NCI-H1417 (cell line): ENCODE measurements at places on chromosomes 3 and 15.

- DNase-seq = no peak
Observed at GRCh38 chr3:70231266-70231701, 81.2 kb downstream of the MDFIC2 start.

DNA sequence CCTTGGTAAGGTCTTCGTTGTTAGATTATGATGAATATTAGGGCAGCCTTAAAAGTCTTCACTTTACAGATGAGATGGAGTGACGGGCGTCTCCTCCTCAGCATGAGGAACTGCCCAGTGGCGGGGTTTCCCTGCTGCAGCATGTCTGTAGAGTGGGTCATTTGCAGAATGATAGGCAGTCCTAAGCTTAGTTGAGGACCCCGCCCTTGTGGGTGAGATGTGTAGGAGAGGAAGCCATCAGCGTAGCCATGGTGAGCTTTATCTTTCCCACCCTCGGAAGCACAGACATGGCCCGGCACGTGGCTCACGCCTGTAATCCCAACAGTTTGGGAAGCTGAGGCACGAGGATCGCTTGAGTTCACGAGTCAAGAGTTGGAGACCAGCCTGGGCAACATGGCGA, 877 bp downstream of the NIT2 start:
- peak; percentile 50 for DNase-seq

DNA sequence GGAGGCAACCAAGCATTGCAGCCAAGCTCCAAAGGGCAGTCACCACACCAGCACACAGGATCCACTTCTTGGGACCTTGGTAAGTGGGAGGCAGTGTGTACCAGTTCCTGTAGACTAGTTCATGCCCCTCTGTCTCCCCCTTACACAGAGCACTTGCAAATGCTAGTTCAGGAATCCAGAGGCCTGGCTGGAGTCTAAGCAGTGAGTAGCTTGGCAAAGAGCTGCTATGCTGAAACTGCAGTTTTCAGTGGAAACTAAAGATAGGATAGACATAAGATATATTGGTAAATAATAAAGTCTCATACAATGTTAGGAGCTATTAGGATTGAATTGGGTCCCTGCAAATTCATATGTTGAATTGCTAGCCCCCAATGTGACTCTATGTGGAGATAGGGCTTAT, 13.9 kb upstream of the SLC41A3 start:
- no peak for DNase-seq

DNA sequence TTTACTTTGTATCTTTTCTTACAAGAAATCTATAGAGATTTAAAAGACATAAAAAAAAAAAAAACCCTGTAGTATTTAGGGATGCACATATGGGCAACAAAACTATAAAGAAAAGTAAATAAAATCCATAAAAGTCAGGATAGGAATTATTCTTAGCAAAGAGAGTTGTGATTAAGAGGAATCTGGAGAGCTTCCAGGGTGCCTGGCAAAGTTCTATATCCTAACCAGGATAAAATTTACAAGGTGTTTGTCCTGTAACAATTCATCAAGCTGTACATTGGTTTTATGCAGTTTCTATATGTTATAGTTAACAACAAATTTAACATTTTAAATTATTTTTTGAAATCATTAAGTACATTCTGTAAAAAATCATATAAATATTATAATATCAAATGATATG, 7.9 kb downstream of the SECISBP2L start:
- no peak for DNase-seq

- DNase-seq = no peak
Observed at GRCh38 chr3:7203969-7204847, 343.3 kb downstream of the GRM7 start.

GRCh38 chr3:151859905-151860304, 13.5 kb upstream of the SUCNR1 start:
- DNase-seq = no peak

DNA sequence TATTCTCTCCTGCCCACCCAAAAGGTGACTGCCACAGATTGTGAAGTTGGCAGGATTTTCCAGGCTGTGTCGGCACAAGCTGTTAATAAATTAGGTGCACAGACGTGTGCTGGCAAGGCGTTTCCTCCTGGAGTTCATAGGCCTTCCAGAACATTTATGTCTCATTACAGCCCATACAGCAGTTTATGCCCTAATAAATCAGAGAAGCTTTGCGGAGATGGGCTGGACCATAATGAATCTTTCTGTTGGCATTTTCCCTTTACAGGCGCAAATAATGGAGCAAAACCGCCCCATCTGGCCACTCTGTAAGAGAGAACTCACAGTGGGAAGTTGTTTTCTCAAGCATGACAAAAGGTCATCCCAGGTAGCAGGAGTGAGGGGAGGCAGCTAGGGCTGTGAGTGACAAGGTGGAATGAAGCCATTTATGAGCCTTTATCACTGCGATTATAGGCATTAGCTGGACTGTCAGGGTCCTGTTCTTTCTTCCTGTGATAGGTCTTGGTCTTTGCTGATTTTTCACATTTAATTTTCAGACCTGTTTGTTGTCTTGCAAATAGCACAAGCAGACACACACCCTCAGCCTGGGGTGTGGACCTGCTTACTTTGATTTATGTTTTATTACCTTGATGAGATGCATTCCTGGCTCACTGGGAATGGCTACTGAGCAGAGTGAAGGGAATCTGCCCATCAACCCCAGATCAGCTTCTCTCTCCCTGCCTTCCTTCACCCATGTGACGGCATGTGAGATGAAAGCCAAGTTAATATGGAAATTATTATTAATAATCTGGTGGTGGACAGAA, 257.5 kb downstream of the LRTM1 start:
- peak; percentile 75 for DNase-seq

GRCh38 chr3:89353465-89353864, 246.0 kb downstream of the EPHA3 start:
- no peak for DNase-seq

DNA sequence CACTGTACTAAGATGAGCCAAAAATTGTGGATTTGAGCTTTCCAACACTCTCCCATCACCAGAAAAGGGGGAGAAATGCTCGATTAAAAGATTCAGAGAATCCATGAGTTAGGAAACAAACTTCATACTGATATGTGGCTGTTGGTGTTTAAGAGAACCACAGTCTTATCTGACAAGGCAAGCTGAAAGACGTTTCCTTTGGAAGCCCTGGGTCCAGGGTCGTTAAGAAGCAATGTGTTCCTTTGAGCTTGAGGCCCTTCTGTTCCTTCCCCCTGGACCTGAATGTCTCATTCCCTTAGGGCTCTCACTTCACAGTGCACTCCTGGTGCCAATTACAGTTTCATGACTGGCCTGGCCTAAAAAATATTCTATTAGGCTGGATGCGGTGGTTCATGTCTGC, 524.8 kb upstream of the PPP2R3A start:
- peak; percentile 25 for DNase-seq
